Right cardiac atrium (tissue), 5 donors: ENCODE measurements at places on chromosomes 16 and 17. TPM values are rescaled to one million over a fixed set of nuclear protein-coding genes. Genes with fewer than 3 reads are reported as not detected.

- no peak for DNase-seq
Observed at GRCh38 chr16:49947907-49948678, 76.9 kb upstream of the CNEP1R1 start.

- DNase-seq, result no peak
Observed at GRCh38 chr17:72065556-72065955, 55.3 kb upstream of the SOX9 start.

- no peak for DNase-seq
Observed at GRCh38 chr16:80403894-80404293, 136.9 kb upstream of the DYNLRB2 start.

- no peak for DNase-seq
Observed at GRCh38 chr17:81470270-81470943, 42.2 kb downstream of the ACTG1 start.

DNA sequence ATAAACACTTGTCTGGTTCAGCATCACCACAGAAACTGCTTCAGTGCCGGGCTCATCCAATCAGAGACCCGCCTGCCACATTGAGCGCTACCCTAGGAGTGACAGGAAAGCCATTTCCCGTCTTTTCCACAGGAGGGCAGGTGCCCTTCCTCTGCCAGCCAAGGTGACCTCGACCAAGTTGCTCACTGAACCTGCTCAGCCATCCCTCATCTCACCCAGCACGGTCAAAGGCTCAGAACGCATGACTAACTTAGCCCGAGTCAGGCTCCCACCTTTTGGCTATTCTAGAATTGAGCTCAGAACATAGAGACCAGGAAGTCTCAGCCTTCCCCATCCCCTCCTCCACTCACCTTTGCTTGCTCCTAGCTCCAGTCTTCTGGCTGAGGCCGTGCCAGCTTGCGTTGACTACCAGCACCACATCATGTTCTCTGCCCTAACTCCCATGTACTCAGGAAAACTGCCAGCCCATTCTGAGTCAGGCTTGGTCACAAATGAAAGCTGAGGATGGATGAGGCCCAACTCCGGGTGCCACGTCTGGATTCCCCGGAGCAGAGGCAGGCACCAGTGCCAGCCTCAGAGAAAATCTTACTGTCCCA, 15.6 kb downstream of the MRPS23 start:
- DNase-seq, result peak; percentile 81

GRCh38 chr16:68363658-68364521, 53.1 kb downstream of the PRMT7 start:
- peak; percentile 30 for DNase-seq

GRCh38 chr17:53722407-53722806, 100.3 kb upstream of the KIF2B start:
- DNase-seq, result no peak

DNA sequence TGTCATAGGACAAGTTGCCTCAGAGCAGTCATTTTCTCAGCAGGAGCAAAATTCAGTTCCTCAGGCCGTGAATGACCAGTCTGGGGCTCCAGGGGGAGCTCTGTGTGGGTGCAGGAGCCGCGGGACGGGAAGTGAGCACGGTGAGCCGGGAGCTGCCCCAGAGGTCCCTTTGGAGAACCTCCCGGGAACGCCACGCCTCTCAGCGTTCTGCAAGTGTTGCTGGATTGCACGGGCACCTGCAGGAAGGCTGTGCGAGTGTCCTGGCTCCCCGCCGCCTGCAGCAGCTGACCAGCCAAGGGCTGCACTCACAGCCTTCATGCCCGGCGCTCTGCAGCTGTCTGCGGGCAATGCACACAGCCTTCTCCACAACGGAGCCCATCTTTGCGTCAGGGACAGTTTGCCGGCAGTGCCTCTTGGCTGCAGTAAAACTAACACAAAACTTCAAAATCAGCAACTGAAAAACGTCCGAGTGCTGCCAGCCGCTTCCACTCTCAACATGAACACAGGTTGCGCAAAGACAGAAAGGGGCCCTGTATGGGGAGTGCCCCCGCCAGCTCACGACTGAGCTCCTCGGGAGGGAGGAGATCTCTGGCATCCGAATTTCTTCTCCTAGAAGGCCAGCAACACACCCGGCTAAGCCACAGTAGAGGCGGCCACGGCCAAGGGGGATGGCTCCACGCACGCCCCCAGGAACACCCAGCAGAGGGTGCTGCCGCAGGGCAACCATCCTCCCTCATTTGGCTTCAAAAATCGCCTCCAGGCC, 16.0 kb downstream of the NDUFAF8 start:
- DNase-seq, result peak; percentile 84

DNA sequence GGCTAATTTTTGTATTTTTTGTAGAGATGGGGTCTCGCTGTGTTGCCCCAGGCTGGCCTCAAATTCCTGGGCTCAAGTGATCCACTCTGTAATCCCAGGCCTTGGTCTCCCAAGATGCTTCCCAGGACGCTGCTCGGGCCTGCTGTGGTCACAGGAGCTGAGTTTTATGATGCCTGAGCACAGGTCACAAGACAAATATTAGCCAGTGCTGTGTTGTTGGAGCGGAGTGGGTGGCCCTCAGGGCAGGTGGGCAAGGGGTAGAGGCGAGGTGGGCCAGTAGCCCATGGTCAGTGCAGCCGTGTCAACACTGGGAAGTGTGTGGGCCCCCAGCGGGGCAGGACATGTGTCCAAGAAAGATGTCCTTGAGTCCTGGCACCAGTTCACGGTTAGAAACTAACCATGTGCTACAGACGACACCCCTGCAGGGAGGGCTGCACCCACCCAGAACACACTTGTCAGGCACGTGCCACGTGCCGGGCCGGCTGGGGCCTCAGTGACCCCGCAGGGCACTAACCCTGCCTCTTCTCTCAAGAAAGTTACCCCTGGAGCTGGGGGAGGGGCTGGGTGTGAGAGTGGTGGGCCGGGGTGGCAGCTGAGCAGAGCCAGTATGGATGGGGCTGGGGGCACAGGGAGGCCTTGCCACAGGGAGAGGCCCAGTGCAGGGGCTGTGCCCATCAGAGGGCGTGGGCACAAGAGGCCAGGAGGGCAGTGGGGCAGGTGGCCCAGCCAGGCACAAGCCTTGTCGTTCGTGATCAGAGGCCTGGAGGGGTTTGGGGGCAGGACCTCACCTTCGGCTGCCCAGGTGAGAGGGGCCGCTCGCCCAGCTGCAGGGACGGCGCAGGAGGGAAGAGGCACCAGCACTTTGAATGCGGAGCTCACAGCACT, 103.1 kb upstream of the CHMP6 start:
- no peak for DNase-seq

- peak; percentile 54 for DNase-seq
Observed at GRCh38 chr16:4057439-4057877, 58.8 kb downstream of the ADCY9 start.

- DNase-seq, result no peak
Observed at GRCh38 chr17:31269578-31269983, 27.5 kb downstream of the OMG start.

Gene KRTAP9-2
- total RNA-seq, result not detected

Gene TLE7
- total RNA-seq, result not detected

Gene CHST5
- total RNA-seq, result 0.15 TPM

Gene ADAM11
- total RNA-seq, result 9.5 TPM
